ENCODE measurements at places on chromosomes 4 and X.

- DNase-seq, result no peak
These were observed 361.8 kb upstream of the GALNT7 start for GRCh38 chr4:172806841-172807240.

- no peak for DNase-seq
These were observed 60.4 kb upstream of the CRMP1 start for GRCh38 chr4:5952975-5953951.

DNA sequence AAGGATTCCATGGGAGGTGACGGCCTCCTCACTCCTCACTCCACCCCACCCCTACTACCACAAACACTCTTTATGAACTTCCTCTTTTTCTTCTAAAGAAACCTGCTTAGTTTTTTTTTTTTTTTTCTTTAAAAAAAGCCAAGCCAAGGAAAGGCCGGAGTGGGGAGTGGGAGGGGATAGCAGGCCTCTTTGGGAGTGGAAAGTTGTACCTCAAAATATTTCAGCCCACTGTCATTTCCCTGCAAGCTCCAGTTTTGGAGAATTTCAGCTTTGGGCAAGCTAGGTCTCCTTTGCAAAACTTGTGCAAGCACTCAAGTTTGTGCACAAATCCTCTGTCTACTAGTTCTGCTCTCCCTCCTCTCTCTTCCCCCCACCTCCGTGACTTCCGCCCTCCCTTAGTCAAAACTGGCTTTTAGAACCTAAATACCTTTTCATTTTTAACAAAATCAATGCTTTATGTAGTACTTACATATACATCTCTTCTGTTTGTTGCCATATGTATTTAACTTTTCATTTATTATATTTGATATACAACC lies 512 bp upstream of the ANTXR2 start:
- DNase-seq, result no peak

GRCh38 chrX:78042601-78043000 lies 61.4 kb upstream of the PGK1 start:
- no peak for DNase-seq
